Thoracic aorta endothelial cell (primary cell): ENCODE measurements at places on chromosomes 6 and 20. TPM values are rescaled to one million over a fixed set of nuclear protein-coding genes. Genes with fewer than 3 reads are reported as not detected.

Gene FAM217A
- not detected in 2 replicates for total RNA-seq

Gene FKBP1C
- 1.4 and 2.3 TPM in 2 replicates for total RNA-seq

Gene JPH2
- total RNA-seq = not detected in 2 replicates

Gene GGTLC1
- total RNA-seq = not detected in 2 replicates

Gene LY6G6F
- not detected in 2 replicates for total RNA-seq

Gene AVP
- not detected in 2 replicates for total RNA-seq

Gene COL20A1
- total RNA-seq = under 0.01 TPM in 2 replicates

Gene SAMD3
- not detected in 2 replicates for total RNA-seq

Gene GPR63
- under 0.01 and 0.36 TPM in 2 replicates for total RNA-seq

Gene SRMS
- not detected in 2 replicates for total RNA-seq

Gene GTSF1L
- not detected in 2 replicates for total RNA-seq
